Activated effector memory CD4-positive, alpha-beta T cell treated with anti-CD3 and anti-CD28 coated beads, Interleukin-2, amount 50 U/mL, for 16 hours (primary cell): ENCODE measurements at places on chromosomes 5 and 9.

DNA sequence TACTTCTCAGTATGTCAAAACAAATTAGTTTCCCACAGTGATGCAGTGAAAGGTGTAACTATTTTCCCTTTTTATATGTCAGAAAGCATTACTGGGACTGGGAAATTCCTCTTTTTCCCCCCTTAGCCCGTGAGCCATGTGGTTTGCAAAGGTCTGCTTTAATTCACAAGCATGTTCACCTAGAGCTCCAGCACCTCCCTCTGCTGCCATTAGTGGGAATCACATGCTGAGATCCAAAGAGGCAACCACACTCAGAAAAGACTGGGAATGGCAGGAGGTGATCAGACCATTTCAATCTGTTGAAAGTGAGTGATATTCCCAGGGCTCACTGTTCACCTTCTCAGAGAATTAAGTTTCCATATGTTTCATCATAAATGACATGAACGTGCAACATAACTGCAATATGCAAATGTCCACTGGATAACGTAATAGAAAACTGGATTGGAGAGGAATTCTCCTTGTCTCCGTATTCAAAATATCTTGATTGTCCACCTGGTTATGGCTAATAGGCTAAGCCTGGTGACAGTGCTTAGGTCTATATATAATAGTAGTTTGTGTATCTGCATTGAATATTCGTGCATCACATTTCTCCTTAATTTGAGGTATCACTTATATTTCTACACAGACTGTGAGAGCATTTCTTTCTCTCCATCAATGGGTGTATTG is 703.5 kb upstream of the WWC1 start:
- no peak for DNase-seq

- DNase-seq = no peak
Measured at GRCh38 chr5:154885439-154885838, 27.0 kb downstream of the CNOT8 start.

DNA sequence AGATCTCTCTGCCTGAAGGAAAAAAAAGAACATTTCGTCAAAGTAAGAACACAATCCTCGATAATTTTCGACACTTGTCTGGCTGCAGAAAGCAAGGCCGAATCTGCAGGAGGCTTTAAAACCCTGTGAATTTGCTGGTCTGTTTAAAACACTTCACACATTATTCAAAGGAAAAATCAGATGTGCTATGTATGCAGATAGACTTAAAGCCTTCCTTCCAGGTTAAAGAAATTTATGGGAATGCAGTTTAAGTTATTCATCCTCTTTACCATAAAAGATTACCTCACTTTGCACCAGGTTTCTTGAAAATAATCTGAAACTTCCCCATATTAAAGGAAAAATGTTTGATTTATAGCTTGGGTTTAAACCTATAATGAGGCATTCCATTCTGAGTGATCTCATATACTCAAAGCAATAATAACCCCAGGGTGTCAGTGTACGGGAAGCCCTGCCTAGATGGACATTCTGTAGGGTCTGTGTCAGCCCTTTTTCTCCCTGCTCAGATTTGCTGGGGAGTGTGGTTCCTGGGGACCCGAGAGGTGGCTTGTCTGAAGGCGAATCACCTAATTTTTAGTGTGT is 323.5 kb upstream of the SLC24A2 start:
- no peak for DNase-seq

- no peak for DNase-seq
Measured at GRCh38 chr5:135881819-135882218, 13.8 kb downstream of the IL9 start.

DNA sequence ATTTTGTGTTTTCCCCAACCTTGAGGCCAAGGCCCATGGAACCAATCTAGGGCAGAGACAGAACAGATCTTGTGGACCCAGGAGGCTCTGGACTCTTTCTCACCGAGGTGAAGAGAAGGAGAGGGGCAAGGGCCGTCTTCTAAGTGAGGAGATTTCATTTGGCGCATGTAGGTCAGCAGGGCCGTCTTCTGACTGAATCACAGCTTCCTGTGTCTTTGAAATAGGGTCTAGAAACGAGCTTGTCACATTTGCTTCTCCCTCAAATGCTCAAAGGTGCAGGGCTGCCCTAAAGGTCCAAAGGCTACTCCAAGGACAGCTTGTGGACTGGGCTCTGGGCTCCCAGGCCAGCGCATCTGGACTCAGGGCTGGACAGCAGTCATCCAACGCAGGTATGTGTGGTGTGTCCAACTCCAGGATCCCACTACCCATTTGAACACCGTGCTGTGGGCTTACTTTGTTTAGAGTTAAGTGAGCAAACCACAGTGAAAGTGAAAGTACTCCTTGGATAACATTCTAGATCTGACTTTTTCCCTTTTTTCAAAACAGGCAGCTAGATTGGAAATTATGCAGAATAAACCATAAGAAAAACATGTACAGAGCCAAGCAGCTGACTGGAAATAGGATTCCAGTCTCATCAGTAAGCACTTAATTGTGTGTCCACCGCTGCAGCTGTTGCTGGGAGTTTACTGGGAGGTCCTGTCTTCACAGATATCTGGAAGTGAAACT is 357.0 kb downstream of the GADD45G start:
- no peak for DNase-seq

DNA sequence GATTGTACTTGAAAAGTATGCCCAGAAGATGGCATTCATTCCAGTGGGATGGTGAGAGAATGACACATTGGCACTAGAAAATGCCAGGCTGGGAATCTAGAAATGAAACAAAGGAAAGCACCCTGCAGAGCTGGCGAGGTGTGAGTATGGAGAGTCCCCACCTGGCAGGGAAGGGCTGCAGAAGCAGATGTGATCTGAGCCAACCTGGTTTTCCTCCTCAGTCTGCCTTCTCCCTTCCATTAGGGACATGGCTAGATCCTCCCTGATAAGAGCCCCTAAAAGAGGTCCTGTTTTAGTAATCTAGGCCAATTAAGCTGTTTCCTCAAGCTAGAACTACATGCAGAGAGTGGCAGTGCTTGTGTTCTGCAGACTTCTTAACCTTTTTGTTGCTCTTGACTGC is 24.7 kb upstream of the TNFSF15 start:
- DNase-seq = no peak

DNA sequence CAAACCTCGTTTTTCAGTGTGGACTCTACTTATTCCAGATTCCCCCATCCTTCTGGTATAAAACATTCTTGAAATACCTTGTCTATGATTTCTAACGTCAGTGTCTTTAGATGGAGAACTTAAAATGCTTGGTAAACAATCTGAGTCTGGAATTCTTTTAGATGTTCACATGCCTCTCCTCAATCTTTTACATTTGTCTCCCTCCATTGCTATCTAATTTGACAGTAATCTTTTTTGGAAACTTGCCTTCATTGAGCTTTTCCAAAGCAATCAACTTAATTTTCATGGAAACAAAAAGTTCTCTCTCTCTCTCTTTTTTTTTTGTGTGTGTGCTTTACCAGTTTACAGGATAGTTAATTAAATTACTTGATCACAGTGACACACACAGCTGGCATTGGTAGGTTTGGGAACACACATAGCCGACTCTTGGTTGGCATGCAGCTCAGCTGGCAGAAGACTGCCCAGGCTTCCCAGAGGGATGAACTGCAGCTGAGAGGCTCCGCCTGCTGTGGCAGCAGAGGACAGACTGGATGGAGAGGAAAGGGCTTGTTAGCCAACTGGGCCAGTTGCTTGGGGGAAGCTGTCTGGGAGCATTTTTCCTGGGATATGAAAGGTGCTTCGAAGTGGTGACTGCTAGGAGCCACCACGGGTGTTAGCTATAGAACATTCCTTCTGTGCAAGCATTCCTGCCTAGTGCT is 271.3 kb downstream of the ZSWIM6 start:
- no peak for DNase-seq
